ENCODE measurements at places on chromosomes 7 and 10.

GRCh38 chr10:124732931-124733570, 11.1 kb downstream of the FAM53B start:
- no peak for DNase-seq

DNA sequence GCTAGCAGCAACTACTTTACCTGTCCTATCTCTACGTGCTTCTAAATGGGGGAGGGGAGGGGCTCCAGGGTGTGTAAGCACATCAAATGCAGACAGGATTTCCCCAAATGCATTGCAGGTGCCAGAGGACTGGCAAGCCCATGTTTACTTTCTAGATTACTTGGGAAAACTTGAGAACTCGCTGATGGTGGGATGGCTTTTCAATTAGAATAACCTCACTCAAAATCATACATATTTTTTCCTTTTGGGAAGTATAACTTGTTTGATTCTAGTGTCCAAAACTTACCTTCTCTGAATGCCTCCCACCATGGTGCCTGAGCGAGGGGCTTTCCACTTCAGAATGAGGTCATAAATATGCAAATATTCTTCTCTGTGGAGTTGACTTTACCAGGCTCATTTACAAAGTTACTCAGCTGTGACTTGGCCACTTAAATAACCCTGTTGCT, 191.3 kb upstream of the RHOBTB1 start:
- DNase-seq: no peak

GRCh38 chr10:120710076-120710475, 141.1 kb upstream of the WDR11 start:
- DNase-seq: no peak

DNA sequence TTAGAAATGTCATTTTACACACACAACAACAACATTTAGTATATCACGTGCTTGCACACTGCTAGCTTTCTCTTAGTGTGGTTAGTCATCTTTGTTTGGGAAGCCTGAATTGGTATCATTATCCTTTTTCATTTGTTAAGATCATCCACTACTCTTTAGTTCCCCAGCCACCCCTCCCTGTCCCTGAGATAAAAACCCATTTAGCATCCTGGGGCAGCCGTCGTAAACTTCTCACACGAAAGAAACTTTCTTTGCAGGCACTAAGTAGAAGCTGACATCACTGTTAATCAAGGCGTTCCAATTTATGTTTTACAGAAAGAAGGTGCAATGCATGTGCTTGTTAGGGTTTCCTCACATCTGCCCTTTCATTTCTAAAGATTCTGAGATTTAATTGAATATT, 475.1 kb upstream of the FZD8 start:
- no peak for DNase-seq

DNA sequence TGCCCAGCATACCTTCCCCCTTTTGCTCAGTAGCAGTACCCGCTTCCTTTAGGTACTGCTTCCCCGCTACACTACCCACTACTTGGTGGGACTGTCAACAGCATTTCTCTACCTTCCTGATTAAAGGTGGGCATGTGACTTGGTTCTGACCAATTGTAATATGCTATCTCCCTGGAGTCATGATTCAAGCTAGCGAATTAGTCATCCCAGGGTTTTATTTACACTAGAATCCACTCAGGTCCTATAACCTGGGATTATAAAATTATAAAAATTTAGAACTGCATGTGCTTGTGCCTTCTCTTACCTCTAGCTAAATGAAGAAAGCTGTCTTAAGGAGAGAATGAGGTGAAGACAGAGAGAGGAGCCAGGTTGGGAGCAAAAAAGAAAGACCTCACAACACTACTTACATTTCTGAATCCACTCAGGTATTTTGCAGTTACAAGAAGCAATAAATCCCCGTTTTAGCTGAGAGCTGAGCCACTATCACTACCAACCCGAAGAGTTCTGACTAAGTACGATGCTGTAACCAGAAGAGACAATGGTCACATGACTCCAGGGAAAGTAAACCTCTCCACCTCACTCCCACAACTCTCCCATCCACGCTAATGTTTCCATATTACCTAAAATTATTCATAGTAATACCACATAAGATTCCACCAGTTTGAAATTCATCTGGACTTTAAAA, 9.7 kb downstream of the GBX1 start:
- no peak for DNase-seq

DNA sequence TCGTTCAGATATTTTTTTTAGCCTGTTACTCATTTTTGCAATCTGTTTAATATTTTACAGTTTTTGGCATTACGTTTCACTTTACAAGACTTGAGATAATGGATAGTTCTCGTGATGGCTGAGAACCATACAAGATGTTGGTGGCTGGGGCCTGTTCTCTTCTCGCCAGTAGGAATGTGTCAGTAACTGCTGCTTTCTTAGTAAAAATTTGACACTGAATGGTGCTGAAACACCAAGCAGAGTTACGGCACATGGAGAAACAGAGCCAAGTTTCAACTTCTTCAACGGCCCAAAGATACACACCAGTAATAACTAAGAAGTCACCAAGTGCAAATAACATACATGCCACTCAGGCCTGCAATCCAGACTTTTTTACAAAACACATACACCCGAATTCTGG, 130.4 kb downstream of the NRP1 start:
- no peak for DNase-seq

DNA sequence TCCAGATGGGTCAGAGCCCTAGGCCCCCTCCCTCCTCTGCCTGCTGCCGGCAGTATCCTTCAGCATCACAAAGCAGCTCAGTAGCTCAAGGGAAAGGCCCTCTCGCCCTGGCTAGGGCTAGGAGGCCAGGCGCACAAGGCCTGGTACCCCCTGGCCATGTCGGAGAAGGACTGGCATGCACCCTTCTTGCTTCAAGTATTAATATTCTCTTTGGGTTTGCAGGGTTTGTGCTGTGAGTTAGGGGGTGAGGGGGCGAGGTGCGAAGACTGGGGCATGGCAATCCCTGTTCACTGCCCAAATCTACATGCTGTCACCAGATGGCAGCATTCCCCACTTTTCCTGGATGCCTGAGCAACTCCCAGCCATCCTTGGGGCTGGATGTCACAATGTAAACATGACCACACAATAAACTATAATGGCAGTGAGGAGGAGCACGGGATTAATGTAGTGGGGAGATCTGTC, 105.2 kb downstream of the NEURL1 start:
- no peak for DNase-seq
